ENCODE measurements at places on chromosomes 13 and 19.

DNA sequence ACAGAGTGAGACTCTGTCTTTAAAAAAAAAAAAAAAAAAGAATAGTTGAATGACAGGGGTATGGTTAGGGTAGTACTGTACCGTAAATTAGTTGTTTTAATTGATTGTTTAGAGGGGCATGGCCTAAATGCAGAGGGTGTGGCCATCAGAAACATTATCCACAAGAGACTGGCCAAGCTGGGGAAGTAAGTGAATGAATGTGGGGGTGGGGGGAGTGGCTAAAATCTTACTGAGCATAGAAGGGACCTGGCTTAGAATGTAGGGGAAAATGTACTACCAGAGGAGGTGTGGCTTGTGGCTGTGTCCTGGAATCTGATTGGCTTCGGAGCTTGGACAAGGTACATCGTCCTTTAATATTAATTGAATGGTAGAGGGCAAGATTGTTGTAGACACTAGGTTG lies 3.8 kb downstream of the BCL2L12 start:
- DNase-seq = no peak

- no peak for DNase-seq
These were observed 90.3 kb downstream of the LRCH1 start for GRCh38 chr13:46643165-46643777.

DNA sequence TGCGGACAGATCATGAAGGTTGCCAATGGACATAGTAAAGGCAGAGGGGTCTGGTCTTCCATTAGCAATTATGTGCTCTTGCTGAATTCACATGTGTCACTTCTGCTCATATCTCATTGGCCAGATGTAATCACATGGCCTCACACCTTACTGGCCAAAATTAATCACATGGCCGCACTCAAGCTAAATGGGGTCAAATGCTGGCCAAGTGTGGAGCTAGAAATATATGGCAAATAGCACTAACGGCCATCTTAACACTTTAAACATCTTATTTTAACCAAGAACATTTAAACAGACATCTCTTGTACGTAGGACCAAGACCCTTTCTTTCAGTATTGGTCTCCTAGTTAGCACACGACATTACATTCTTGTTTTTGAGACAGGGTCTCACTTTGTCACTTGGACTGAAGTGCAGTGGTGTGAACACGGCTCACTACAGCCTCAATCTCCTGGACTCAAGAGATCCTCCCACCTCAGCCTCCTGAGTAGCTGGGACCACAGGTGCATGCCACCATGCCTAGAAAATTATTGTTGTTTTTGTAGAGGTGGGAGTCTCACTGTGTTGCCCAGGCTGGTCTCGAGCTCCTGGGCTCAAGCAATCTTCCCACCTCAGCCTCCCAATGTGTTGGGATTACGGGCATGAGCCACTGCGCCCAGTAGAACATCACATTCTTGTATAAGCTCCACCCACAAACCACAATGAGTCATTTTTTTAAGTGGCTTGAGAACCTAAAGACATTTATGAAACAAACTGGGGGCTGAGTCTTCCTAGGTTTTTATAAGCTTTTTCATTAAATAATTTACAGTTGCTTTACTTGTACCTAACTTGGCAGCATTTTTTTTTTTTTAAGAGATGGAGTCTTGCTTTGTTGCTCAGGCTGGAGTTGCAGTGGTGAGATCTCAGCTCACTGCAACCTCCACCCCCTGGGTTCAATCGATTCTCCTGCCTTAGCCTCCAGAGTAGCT lies 2.9 kb upstream of the PTOV1 start:
- no peak for DNase-seq

DNA sequence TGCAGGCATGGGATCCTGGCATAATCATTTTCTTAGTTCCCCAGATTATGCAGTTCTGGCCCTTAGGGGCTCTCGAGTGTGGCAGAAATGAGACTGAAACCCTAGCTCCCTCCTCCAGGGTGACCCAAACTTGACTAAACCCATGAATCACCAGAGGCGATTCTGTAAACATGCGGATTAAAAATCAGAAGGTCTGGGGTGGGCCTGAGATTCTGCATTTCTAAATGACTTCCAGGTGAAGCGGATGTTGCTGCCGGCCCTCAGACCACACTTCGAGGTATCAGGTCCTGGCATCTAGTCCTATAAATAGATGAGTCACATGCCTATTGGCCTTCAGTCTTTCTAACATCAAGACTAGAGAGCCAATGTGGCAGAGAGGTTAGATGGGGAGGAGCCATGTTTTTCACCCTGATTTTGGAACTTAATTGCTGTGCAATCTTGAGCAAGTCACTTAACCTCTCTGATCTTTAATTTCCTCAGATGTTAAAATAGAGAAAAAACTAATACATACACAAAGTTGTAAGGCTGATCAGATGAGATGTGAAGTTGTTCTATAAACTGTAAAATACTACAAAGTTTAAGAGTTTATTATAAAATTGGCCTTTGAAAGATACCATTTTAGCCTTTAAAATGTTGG lies 431.2 kb downstream of the FOXO1 start:
- DNase-seq = no peak

DNA sequence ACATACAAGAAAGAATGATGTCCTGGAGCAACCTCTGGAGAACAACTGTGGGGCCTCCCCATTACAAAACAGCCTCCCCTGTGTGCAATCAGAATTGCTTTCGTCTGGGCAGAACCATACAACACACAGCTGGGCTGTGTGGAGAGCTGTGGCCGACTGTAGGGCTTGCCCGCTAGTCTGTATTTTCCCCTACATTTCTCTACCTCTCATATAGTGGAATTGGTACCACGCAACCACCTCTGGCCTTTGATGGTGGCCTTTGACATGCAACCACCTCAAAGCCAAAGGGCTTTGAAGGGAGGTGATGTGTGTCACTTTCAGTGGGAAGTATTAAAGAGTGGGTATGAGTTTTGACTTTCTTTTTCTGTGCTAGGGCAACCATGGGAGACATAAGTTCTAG lies 34.0 kb downstream of the GARRE1 start:
- no peak for DNase-seq

GRCh38 chr19:926589-927350 lies 935 bp downstream of the ARID3A start:
- no peak for DNase-seq

DNA sequence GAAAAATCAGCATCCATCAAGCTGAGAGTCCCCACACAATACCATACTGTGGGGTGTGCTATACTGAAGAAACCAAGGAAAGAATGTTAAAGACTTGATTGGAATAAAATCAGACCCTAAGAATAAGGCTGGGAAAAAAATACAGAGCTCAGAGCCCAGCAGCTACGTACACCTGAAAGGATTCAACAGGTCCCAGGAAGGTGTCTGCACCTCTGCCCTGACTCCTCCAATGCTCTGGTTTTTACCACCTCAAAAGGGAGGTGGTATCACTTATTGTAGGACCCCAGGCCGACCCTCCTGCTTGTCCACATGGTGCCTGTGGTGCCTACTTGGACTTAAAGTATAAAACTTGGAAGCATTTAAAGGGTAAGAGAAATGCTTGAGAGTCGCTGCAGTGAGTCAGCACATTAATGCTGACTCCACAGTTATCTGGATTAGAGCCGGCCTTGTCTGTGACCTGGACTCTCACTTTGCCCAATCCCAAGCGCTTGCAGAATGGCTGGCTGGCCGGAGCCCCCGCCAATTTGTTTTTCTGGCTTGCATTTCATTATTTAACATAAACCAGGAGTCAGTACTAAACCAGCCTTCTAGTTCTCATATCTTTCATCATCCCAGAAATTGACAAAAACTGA lies 110.1 kb downstream of the FGF14 start:
- DNase-seq = no peak

DNA sequence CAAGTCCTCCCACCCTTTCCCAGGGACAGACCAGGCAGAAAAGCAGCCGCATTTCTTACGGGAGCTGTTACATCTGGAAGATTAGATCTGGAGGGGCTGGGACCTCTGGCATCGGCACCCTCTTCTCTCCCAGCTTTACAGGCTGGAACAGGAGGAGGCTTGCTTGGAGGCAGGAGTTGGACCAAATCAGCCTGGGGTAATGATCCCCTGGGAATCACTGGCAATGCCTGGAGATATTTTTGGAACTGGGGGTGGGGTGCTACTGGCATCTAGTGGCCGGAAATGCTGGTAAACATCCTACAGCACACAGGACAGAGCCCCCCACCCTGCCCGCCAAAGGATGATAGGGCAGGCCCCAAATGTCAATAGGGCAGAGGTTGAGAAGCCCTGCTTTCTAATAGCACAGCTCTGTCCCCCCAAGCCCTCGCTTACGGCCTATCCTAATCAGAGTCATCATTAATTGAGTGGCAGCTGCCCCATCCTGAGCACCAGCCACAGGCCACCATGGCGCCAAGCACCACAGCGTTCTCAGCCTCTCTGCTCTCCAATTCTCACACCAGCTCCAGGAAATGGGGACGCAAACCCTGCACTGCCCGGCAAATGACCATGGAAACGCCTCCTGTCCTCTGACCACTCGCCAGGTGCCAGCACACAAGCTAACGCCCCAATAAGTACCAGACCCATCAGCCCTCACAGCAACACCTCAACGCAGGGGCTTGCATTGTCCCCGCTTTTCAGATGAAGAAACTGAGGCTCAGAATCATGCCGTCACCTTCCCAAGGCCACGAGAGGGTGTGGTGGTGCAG lies 20.6 kb downstream of the LRRC4B start:
- DNase-seq = no peak

DNA sequence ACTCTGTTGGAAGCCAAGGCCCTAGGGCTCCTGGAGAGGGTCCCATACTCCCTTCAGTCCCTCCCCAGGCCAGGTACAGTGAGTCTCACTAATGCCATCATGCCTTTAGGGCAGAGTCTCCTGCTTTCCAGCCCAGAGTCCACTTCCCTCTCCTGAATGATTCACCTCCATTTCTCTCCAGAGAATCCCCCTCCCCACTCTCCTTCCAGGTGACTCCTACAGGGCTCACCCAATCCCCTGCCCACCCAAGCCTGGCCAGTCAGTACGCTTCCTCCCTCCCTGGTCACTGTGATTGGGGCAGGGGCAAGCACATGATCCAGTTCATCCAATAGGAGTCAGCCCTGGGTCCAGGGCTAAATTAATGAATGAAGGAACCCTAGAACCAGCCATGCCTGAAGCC lies 35.0 kb upstream of the PNMA8B start:
- no peak for DNase-seq

DNA sequence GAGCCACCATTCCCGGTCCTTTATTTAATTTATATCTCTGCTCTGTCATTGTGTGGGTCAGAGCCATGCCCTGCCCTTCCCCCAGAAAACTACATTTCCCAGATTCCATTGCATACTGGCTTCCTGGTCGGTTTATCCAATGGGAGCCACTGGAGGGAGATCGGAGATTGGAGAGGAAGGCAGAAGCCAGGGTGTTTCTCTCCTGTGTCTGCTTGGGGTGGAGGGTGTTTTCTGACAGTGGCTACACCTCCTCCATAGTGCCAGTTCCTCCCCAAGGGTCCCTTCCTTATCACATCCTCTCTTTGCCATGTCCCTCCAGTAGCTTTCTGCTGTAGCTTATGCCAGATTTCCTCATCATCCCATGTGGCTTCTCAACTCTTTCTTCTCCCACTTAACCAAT lies 19.0 kb downstream of the OLFM2 start:
- DNase-seq = no peak

DNA sequence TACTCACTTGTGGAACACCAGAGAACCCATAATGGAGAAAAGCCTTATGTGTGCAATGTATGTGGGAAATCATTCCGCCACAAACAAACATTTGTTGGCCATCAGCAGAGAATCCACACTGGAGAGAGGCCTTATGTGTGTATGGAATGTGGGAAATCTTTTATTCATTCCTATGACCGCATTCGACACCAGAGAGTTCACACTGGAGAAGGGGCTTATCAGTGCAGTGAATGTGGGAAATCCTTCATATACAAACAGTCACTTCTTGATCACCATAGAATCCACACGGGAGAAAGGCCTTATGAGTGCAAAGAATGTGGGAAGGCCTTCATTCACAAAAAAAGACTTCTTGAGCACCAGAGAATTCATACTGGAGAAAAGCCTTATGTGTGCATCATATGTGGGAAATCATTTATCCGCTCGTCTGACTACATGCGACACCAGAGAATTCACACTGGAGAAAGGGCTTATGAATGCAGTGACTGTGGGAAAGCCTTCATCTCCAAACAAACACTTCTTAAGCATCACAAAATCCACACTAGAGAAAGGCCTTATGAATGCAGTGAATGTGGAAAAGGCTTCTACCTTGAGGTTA lies 10.9 kb downstream of the ZNF549 start:
- no peak for DNase-seq

DNA sequence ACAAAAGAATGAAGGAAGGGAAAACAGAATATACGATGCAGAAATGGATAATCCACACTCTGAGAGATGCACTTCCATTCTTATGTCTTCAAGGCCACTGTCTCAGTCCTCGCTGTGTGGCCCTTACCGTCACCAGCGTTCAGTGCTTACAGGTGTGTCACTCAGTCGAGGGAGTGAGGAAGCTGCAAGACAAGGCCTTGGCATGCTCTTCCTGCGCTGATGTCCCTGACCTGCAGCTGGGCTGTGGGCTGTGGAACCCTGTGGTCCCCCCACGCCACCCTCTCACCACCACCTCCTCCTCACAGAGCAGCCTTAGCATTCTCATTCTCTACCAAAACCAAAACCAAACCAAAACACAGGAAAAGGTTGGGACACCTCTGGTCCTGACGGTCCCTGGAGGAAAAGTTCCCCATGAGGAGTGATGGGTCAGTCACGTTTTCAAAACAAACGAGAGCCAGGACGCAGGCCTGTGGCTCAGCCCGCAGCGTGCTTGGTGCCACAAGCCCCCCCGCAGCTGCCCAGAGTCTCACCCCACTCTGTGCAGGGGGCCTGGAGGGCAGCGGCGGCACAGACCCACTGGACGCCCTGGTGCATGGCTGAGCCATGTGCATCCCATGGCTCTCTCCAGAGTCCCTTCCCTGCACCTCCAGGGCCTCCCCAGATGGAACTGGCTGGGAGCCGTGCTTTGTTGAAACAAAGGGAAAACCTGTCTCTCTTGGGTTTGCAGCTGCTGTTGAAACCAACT lies 48.2 kb upstream of the GPR183 start:
- DNase-seq = no peak

DNA sequence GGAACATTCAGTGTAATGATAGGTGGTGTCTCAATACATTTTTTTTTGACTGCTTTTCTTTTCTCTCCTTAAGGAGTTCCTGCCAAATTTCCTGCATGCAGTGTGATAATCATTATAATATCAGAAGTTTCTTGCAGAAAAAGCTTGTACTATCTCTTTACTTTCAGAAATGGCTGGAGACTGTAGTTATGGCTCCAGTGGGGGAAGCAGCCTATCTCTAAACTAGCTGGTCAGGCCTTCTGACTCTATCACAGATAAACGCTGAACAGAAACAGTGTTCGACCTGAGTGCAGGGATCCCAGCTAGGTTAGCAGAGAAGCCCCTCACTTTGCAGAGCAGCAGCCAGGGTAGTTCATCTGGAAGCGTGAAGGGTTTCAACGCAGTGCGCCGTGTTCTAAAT lies 1.9 kb downstream of the CCNE1 start:
- no peak for DNase-seq

DNA sequence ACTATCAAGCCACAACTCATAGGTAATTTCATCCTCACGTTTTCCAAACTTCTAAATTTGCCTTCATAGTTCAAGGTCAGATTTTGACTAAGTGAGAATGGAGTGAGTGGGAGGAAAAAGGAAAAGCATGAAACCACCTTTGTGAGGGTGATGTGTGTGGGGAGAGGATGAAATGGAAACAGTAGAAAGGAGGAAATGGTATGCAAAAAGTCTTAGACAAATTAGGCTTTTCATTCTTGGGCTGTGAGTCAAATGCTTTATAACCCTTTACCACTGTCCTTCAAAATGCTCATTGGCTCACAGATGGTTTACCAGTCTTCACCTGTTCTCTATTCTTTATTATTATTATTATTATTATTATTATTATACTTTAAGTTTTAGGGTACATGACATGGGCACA lies 127.2 kb downstream of the RAP2A start:
- DNase-seq = no peak
